Stimulated activated CD4-positive, alpha-beta T cell treated with anti-CD3 and anti-CD28 coated beads, Interleukin-15, amount 100 ng/mL, for 1 hour (primary cell): ENCODE measurements at places on chromosomes 3 and 15.

- DNase-seq, result no peak
Measured at GRCh38 chr3:29236146-29236840, 44.6 kb upstream of the RBMS3 start.

DNA sequence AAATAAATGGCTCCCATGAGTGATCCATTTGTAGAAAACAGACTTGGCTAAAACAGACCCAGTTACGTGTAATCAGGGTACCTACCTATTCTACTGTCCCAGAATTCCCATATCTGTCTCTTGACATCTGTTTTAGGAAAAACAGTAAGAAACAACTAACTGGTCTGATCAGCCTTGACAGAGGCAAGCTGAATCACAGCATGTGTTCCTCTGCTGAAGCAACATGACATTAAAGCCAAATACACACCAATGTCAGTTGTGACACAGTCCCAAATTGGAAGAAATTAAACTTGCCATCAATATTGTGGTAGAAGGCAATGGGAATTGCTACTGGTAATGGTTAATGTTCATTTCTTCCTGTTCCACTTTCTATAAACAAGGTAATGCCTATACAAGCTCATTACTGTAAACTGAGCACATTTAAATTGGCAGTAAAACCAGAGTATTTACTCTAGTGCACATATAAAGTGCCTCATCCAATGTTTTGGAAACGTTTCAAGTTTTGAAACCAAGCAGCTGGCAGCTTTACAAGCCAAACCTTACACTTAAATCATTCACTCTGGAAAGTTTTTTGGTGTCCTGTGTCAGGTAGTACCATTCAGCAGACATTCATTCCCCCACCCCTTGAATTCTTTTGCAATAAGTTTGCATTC, 27.0 kb downstream of the ALDH1A2 start:
- no peak for DNase-seq

DNA sequence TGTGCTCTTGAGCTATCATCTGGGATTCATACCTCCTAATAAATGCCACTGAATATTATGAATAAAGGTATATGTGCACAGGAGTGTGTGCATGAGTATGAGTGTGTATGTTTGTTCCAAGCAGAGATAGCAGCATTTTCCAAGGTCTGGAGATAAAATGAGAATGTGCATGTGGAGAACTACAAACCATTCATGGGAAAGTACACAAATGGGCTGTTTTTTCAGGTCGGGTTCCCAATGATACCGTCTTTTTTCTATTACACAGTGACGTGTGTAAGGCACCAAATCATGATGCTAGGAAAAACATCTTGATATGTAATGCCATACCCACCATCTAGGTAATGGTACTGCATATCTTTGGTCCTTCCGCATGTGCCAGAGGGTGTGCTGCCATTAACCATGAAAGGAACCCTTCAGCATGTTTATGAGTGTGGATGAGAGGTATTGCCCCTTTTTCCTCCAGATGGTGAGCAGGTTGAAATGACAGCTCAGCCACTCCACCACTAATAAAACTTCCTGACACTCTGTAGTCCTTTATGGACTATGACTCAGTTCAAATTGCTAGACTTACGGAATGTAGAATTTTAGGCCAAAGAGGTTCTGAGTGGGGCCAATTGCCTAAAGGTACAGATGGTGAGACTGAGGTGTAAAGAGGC, 36.4 kb upstream of the COPB2 start:
- DNase-seq, result no peak

- DNase-seq, result no peak
Measured at GRCh38 chr15:73051391-73051806, 864 bp upstream of the NEO1 start.

GRCh38 chr3:112671930-112672715, 31.2 kb upstream of the CCDC80 start:
- DNase-seq, result no peak

- no peak for DNase-seq
Measured at GRCh38 chr3:17009826-17010225, 125.1 kb downstream of the PLCL2 start.

- DNase-seq, result no peak
Measured at GRCh38 chr3:8413337-8413926, 88.2 kb upstream of the LMCD1 start.

DNA sequence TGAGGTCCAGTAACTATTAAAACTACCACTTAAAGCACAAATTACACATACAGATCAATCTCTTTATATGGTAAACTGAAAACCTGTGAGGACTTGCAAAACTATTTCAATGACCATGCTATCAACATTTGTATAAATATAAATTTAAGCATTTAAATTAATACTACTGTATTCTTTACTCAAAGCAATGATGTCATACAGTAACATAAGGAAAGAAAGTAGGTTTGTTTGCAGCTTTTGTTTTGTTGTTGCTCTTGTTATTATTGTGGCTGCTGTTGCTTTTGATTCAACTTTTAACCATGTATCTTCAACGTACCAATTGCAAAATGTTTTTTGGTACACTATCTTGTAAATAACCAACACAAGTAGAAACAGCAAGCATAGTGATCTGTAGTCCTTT, 22.0 kb downstream of the CBLB start:
- DNase-seq, result no peak

GRCh38 chr3:61233746-61234145, 17.5 kb downstream of the FHIT start:
- no peak for DNase-seq

- DNase-seq, result no peak
Measured at GRCh38 chr15:64503640-64504039, 43.3 kb downstream of the ZNF609 start.

DNA sequence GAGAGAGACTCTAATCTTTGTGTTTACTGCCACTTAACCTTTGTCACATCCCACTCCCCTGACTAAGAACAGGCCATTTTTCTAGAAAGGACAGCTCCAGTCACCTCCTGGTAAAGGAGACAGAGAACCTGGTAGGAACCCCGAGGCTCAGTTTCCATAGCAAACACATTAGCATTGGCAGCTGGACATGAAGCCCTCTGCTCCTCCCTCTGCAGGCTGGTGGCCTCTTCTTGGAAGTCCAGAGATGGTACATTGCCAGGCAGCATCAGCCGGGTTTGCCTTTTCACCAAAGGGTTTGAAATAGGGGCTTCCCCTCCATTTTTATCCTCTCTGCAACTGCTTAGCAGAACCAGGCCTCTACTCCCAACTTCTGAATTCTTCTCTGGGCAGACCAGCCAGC, 213.4 kb upstream of the SEMA6D start:
- no peak for DNase-seq

GRCh38 chr3:196662033-196662432, 22.5 kb downstream of the NRROS start:
- DNase-seq, result no peak

DNA sequence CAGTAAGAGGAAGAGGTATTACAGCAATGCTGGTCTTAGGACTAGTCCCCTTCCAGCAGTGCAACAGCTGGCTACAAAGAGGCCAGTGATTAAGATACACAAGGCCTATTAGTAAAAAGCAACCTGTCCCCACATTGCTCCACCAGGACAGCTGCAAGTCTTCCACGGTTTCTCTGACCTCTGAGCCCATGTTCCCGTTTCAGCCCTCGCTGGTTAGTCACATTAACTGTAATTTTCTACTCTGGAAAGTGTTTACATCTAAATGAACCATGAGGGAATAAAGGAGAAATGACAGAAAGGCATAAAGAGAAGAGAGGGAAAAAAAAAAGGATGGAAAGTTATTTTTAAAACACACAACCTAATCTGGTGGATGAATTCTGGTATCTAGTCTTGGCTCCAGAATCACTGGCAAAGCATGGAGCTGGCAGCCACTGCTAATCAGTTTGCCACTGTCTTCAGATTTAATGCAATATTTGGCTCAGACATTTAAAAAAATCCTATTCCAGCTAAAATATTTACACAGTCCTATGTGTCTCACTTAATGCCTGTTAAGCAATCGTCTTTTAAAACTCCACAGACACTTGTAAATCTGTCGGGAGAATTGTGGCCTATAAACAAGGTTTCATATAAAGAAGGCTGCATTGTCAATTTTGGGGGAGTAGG, 154.9 kb downstream of the GREM1 start:
- DNase-seq, result no peak

GRCh38 chr3:171282041-171282440, 178.2 kb downstream of the TNIK start:
- no peak for DNase-seq

GRCh38 chr3:16064642-16065414, 109.7 kb upstream of the GALNT15 start:
- DNase-seq, result no peak

DNA sequence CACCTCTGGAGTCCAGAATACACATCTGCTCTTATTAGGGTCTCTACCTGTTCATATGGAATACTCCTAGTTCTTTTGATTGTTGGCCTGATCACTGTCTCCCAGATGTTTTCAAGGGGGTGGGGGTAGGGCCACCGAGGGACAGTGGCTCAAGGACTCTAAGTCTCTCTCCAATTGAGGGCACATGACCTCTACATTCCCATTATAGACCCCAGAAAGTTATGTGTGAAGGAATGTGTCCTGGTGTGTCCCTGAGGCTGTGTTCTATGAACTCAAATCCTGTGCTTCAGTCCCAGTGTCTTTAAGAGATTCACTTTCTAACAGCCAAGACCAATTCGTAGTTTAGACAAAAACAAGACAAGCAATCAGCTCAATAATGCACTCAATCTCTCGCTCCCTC, 357.4 kb downstream of the ERC2 start:
- DNase-seq, result no peak

DNA sequence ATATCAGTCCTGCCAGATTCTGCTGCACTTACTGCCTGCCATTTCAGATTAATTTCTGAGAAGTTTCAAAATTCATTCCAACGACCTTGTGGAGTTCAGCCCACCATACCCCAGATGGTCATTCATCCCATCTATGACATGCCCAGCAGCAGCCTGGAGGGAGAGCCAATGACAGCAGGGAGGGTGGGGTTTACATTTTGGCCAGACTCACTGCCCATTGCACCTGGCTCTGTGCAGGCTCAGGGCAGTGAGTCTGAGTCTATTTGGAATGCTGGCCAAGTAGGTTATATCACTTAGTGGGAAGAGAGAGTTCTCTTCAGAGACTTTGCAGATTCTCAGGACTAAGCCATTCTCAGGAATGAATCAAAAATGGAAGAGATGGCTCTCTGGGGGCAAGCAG, 21.5 kb downstream of the SRPRB start:
- DNase-seq, result no peak

GRCh38 chr15:99238849-99239248, 10.5 kb downstream of the TTC23 start:
- no peak for DNase-seq

GRCh38 chr3:105997800-105998526, 129.2 kb upstream of the CBLB start:
- DNase-seq, result no peak

DNA sequence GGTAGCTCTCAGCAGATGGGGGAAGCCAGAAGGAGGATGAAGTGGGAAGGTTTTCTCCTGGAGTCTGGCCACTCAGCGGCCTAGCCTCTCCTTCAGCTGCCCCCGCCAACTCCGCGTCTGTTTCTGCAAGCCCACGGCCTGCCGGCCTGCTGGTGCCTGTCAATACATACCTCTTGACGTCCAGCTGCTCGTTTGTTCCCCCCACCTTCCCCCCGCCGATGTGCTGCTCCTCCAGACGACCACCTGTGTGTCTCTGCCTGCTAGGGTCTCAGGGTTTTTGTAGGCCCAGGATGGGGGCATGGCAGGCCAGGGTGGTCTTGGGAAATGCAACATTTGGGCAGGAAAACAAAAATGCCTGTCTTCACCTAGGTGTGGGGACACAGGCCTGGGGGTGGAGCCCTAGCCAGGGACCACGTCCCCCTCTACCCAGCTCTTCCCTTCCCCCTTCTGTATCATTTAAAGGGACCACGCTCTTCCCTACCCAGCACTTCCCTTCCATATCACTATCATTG, 137.8 kb downstream of the ALCAM start:
- no peak for DNase-seq

DNA sequence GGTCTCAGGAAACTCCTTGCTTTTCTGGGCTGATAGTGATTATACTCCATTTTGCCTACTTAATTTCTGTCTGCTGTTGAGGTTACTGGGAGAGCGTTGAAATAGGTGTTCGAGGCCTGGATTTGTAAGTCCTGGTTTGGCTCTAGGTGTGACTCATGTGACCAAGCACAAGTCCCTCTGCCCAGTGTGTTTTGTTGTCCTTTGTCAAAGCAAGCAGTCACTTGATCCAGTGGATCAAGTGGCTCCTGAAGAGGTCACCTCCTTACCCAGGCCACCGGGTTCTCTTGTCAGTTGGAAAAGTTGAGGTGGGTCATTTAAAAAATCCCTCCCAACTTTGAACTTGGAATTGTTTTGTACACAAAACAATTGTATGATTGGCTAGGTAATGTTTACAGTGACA, 70.0 kb downstream of the LPP start:
- DNase-seq, result no peak

- DNase-seq, result no peak
Measured at GRCh38 chr3:128609294-128609693, 41.3 kb downstream of the RPN1 start.

GRCh38 chr3:147139341-147139740, 267.0 kb downstream of the ZIC4 start:
- no peak for DNase-seq

DNA sequence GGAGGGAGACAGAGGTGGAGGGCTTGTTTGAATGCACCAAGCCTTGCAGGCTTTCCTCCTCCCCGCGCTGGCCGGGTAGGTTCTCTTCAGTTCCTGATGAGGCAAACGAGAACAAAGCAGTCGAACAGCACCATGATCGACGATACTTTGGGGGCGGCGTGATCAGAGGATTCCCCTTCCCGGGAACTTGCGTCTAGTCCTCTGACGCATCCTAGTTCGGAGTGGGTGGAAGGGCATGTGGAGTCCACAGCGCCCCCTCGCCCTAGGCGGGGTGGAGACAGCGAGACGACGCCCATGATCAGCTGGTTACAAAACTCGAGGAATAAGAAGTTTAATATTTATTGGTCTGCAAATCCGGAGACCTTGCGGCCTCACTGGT, 452 bp upstream of the SV2B start:
- no peak for DNase-seq

- DNase-seq, result no peak
Measured at GRCh38 chr15:45586125-45586524, 1.1 kb upstream of the BLOC1S6 start.

DNA sequence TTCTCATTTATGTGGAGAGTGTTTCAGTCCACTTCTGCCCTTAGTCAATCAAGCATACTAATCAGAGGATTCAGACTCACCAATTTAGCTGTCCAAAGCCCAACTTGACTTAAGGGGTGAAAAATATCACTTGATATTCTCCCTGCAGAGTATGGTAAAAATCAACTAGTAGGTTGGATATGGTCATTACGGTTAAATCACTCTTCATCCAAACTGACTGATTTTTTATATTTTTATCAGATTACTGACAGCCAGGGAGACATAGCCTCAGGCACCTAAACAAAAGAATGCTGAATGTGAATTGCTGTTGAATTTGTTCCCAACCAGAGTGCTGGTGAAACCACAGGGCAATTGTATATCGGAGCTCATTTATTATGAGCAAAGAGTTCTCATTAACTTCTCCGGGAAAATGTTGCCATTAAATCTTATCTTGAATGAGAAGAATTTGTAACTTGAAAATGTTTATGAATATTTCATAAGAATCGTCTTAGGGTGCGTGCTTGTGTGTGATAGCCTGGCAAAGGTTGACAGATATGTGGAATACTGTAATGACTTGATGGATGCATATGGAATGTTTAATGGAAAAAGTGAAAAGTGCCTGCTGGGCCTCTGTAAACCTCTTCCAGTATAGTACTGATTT, 411.2 kb downstream of the NAALADL2 start:
- DNase-seq, result no peak

- no peak for DNase-seq
Measured at GRCh38 chr15:48702569-48703236, 57.2 kb upstream of the FBN1 start.
